ENCODE measurements at places on chromosomes 5 and 9.
A peak's percentile ranks its signal among the peaks of the same experiment; 100 is the strongest.

DNA sequence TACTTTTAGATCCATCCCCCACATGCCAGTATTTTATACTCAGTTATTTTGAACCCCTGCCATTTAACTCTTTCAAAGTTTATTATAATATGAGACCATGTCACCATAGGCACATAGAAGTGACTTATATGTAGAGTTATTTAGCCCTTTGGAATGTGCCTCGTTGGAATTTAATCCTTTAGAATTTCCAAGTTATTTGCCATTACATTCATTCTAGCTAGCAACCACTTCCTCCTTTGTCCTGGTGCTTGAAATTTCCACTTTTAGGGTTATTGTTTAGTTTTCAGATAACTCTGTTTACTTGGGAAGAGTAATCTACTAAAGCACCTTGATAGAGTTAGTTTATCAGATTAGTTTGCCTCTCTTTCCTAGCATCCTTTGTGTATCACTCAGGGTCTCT, 82.8 kb upstream of the TLE1 start:
- DNase-seq: no peak

- no peak for DNase-seq
These were observed 24.9 kb upstream of the CSNK1G3 start for GRCh38 chr5:123486951-123487655.

DNA sequence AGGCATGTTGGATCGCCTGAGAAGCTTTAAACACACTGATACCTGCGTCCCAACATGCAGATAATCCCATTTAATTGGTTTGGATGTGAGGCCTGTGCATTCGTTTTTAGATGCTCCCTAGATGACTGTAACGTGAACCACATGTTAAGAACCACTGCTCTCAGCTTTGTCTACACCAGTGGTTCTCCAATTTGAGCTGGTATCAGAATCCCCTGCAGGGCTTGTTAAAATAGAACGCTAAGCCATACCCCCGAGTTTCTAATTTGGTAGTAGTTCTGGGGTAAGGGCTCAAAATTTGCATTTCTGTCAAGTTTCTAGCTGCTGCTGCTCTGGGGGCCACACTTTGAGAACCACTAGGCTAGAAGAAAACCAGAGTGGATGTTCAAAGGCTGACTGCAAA, 74.7 kb downstream of the S1PR3 start:
- no peak for DNase-seq

DNA sequence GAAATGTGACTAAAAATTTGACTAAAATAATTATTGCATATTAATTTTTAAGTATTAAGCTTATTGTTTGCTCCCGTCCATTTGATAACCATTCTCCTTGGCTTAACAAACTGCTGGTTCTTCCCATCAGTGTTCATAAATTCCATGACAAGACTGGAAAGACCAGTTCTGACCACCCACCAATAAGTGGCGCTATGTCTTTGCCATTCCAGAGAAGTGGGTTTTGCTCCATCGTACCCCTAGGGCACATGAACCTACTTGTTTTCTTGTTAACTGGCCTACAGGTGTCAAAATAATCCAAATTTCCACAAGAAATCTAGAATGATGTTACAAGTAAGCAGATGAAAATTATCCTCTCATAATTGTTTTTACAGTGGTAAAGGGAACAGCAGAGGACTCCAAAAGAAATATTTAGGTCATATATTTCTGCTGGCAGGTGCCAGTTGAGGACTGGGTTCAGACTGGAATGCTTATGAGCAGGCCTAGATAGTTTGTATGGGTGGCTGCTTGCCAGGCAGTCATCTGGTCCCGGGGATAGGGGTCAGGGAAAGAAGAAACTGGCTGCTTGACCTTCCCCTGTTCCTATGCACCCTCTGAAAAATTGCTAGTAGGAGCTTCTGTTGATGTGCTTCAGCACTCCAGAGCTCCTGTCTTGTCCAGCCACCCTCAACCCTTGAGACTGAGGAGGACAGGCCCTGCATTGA, 283.1 kb upstream of the ADAMTSL1 start:
- no peak for DNase-seq

- no peak for DNase-seq
These were observed 50.0 kb upstream of the RNU6ATAC start for GRCh38 chr9:134214386-134214765.

- no peak for DNase-seq
These were observed 115.8 kb downstream of the DPYSL3 start for GRCh38 chr5:147393874-147394672.

GRCh38 chr9:83449983-83450382, 88.2 kb downstream of the FRMD3 start:
- no peak for DNase-seq

GRCh38 chr9:20215552-20215951, 406.7 kb downstream of the MLLT3 start:
- no peak for DNase-seq

DNA sequence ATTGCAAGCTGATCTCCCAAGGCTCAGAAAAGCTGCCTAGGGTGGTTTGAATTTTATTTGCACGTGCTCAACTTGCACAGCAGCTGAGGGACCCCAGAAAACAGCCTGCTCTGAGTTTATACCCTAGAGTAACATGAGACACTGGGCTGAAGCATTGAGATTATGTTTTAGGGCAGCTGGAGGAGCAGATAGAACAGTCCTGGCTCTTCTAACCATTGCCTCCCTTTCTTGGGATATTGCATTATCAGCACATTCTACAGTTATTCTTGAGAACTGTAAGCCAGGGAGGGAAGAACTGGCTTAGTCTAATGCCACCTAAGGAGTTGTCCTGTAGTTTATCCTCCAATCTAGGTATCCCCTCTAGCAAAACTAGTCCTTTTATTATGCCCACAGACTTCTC, 10.3 kb downstream of the SMC2 start:
- no peak for DNase-seq

DNA sequence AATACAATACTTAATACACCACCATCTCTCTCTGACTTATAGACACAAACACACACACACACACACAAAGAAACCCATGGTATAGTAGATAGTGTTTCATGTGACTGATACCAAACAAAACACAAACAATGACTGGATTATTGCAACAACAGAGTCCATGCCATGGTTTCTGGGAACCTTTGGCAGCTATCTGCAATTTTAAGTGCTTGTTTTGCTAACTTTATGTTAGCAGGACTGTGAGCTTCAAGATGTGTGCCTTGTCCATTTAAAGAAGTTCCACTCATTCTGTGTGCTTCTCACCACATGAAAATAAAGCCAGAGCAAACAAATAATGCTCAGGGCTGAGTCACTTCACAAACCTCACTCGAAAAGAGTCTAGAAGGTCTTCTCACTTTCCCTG, 15.1 kb upstream of the LURAP1L start:
- no peak for DNase-seq

- DNase-seq: no peak
These were observed 10.2 kb downstream of the MAMDC2 start for GRCh38 chr9:70053864-70054263.

DNA sequence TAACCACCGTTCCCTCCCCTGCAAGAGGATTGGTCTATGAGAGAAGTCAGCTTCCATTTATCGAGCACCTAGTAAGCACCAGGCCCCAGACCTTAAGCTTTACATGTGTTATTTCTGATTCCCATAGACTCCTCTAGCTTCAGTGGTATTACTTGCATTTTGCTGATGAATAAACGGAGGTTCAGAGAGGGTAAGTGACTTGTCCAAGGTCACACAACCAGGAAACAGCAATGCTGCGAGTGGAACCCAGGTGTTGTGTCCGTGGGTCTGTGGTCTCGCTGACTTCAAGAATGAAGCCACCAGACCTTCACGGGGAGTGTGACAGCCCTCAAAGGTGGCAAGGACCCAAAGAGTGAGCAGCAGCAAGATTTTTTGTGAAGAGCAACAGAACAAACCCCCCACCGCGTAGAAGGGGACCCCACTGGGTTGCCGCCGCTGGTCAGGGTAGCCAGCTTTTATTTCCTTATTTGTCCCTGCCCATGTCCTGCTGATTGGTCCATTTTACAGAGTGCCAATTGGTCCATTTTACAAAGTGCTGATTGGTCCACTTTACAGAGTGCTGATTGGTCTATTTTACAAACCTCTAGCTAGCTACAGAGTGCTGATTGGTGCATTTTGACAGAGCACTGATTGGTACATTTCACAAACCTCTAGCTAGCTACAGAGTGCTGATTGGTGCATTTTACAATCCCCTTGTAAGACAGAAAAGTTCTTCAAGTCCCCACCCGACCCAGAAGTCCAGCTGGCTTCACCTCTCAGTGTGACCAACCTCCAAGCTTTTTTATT, 29.1 kb upstream of the KCNIP1 start:
- DNase-seq: no peak

- DNase-seq: no peak
These were observed 4.8 kb downstream of the KIAA0825 start for GRCh38 chr5:94613583-94613982.

DNA sequence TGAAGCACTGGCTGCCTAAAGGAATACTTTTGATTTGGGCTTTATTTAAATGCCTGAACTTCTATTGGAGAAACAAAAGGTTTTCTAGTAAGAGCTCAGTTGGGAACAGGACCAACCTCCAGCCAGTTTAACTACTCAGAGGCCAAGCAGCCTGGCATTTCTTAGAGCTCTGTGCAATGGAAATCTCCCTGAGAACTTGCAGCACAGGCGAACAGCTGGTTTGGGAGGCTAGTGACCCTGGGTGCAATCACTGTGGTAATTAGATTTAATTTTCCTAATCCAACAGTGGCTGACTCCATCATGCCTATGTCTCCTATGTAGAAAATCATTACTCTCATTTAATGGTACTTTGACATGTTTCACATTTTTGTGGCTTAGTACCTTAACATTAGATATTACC, 1.0 kb upstream of the CDH6 start:
- no peak for DNase-seq

- DNase-seq: peak; percentile 77
These were observed 18.0 kb downstream of the ATOX1 start for GRCh38 chr5:151740336-151740942.

DNA sequence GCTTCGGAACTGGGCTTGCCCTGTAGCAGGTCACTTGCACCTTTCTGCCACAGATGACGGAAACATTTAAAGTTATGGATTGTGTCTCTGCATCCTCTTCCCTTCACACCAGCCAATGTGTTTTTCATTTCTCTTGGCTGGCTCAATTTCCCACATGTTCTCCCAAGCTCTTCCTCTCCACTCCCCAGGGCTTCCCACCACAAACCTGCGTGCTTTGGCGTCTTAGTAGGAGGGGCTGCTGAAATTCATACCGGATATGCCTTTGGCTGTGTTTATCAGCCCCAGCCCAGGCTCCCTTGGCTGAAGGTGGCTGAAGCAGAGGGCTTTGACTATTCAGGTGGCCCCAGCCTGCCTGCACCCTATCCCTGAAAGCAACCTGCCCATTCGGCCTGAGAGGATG, 32.1 kb downstream of the ADRB2 start:
- no peak for DNase-seq

GRCh38 chr9:31005086-31005665, 1379.3 kb upstream of the ACO1 start:
- DNase-seq: no peak

- DNase-seq: no peak
These were observed 265.6 kb downstream of the TUSC1 start for GRCh38 chr9:25412646-25413045.

GRCh38 chr9:107925749-107926297, 436.3 kb upstream of the KLF4 start:
- no peak for DNase-seq

DNA sequence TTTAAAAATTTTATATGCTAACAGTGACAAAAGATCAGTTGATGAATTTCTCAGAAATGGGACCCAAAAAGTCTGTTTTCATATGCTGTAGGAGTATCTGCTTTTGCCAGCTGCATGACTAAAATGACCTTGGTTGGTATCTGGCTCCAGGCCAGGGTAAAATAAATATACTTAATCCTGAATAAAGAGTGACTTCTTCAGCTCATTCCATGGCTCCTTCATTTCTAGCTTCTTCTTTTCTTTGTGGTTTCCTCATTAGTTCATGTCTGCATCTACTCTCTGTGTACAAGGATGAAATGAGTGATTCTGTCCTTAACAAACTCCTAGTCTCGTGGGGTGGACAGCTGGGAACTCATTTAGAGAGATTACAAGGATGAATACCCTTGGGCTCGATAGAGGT, 36.0 kb downstream of the RCL1 start:
- DNase-seq: no peak

GRCh38 chr5:109003928-109004327, 256.2 kb downstream of the FER start:
- DNase-seq: no peak

DNA sequence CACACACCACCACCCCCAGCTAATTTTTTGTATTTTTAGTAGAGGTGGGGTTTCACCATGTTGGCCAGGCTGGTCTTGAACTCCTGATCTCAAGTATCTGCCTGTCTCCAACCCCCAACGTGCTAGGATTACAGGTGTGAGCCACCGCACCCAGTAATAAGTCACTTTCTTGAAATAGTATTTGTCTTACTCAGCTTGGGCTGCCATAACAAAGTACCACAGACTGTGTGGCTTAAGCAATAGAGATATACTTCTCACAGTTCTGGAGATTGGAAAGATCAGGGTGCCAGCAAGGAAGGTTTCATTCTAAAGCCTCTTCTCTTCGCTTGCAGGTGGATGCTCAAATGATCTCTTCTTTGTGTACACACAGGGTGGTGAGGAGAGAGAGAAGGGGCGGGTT, 99.8 kb downstream of the ARRDC3 start:
- DNase-seq: no peak

DNA sequence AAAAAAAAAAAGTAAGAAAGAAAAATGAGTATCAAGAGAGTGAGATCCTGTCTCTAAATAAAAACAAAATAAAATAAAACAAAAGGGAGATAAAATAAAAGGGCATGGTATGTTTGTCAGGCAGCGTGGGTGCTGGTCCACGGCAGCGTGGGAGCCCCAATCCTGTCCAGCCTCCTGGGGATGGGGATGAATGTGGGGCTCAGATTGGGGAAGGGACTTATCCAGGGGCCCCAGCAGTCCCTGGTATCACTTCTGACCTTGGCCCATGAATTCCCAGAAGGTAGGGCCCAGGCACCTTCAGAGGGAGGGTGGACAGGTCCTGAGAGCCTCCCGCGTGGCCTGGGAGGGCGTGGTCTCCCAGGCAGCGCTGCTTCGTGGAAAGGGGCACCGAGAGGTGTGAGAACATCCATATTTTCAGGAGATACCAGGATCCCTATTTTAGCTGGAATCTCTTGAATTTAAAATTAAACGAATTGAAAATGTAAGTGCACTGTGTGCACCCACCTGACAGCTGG, 71.2 kb downstream of the ZNF354C start:
- no peak for DNase-seq

DNA sequence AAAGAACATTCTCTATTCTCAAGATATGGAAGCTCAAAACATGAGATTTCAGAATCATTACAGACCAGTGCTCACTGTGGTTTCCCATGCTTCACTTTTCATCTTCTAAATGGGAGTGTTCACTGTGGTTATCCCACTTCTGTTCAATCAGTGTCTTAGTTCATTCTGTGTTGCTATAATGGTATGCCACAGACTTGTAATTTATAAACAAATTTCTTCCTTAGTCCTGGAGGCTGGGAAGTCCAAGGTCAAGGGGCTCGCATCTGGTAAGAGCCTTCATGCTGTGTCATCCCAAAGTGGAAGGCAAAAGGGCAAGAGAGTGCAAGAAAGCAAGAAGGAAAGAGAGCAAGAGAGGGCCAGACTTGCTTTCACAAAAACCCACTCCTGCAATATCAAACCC, 146.3 kb downstream of the TTC39B start:
- DNase-seq: no peak
